ENCODE measurements at places on chromosomes 3 and 15.

- no peak for DNase-seq
Measured at GRCh38 chr3:157113832-157114505, 46.0 kb downstream of the CCNL1 start.

GRCh38 chr15:99345832-99346462 is 94.7 kb downstream of the LRRC28 start:
- no peak for DNase-seq

DNA sequence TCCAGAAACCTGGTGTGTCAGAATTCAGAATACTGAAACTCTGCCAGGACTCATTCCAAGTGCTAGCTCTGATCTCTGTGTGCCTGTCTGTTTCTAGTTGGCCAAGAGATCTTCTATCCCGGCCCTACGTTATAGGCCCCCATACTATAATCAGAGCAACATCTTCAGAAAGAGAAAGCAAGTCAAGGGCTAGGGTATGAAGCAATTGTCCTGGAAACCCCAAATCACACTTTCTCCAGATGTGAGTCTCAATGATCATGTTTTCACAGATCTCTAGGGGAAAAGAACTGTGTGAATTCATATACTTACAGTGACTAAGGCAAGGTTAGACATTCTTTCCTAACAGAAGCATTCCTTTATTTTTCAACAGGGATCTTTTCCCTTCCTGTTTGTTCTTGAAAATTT is 309.7 kb downstream of the SLC9A9 start:
- DNase-seq: no peak

- no peak for DNase-seq
Measured at GRCh38 chr3:71511446-71511845, 72.1 kb downstream of the FOXP1 start.

DNA sequence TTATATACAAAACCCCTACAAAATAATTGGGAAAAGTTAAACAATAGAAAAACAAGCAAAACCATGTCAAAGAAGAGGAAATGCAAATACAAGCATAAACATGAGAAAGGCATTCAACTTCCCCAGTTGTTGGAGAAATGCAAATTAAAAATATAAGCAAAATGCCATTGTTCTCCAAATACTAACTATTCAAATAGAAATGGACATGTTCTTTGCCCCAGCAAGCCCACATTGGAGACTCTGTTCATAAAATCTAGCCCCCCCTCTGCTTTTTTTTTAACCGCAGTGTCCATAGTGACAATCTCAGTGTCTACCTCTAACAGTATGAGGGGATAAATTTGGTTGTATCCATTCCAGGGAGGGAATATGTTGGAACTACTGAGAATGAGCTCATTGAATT is 59.7 kb upstream of the LCTL start:
- DNase-seq: no peak

- DNase-seq: no peak
Measured at GRCh38 chr15:73394782-73395181, 26.0 kb upstream of the HCN4 start.

- no peak for DNase-seq
Measured at GRCh38 chr15:73964736-73965093, 27.4 kb downstream of the STOML1 start.

DNA sequence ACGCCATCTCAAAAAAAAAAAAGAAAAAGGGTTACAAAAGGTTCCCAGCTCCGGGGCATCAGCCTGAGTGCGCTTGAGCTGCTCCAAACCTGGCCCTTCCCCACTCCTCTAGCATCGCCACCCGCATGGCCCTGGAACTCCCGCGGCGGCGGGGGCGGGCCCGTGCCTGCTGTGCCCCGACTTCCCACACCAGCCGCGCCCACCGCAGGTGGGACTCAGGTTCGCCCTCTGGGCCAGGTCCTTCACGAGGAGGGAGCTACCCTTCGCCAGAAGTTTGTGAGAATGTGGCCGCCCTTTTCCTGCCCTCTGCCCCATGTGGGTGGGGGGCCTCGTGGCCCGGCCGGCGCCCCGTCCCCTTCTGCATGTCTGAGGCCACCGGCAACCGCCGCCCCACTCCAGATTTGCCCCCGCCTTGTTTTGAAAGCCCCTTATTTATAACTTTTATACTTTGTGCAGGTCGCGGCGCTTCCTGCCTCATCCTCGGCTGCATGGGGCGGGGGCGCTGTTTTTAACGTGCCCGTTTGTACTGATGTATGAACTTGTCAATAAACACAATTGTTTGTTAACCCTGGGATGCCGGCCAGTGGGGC is 507 bp upstream of the JMJD7 start:
- no peak for DNase-seq

DNA sequence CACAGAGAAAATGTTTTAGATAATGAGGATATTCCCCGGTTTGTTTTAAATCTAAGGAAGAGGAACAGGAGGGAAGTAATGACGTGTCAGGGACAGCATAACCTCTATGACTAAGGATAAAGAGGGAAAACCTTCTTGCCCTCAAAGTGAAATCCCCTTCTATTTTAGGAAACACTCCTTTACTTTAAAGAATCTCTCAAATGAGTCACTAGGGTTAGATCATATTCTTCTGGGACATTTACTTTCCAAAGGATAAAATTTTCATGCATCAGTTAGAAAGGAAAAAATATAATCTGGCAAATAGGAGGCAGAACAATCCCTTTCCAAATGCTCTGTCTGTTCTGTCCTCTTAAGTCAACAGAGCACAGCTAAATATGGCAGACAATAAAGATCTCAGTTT is 43.2 kb upstream of the UBE2E2 start:
- DNase-seq: no peak

GRCh38 chr3:29137601-29138000 is 143.3 kb upstream of the RBMS3 start:
- DNase-seq: no peak

DNA sequence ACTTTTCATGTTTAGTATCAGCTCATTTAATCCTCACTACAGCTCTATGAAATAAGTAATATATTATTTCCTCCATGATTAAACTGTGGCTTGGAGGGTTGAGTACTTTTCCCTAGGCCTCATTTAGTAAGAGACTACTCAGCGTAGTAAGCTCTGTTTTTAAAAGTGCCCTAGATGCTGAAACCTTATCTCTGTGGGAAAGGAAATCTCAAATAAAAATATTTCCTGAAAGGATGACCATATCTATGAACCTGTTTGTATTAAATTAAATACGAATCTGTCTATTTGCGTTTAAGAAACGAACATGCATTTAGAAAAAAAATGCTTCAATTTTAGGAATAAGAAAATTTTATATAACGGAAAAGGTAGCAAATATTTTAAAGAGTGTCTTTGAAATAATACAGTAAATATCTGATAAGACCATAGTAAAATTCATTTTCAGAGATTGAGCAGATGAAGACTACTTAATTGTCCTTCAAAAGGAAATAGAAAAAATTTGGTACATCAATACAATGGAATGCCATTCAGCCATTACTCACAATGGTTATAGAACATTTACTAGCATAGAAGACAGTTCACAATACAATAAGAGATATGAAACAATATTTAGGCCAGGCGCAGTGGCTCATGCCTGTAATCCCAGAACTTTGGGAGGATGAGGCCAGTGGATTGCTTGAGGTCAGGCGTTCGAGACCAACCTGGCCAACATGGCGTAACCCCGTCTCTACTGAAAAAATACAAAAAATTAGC is 56.2 kb downstream of the ATG7 start:
- no peak for DNase-seq

- DNase-seq: no peak
Measured at GRCh38 chr3:155727836-155728235, 17.0 kb downstream of the PLCH1 start.

GRCh38 chr3:110314512-110315114 is 757.0 kb upstream of the NECTIN3 start:
- DNase-seq: no peak

- DNase-seq: no peak
Measured at GRCh38 chr3:24843955-24844354, 349.3 kb upstream of the THRB start.

GRCh38 chr3:149443545-149443912 is 31.0 kb upstream of the TM4SF4 start:
- DNase-seq: no peak

GRCh38 chr3:178263236-178263916 is 272.9 kb upstream of the KCNMB2 start:
- DNase-seq: no peak

- no peak for DNase-seq
Measured at GRCh38 chr3:13193320-13194284, 120.4 kb upstream of the IQSEC1 start.

GRCh38 chr3:193207290-193208273 is 33.4 kb upstream of the PLAAT1 start:
- DNase-seq: no peak

DNA sequence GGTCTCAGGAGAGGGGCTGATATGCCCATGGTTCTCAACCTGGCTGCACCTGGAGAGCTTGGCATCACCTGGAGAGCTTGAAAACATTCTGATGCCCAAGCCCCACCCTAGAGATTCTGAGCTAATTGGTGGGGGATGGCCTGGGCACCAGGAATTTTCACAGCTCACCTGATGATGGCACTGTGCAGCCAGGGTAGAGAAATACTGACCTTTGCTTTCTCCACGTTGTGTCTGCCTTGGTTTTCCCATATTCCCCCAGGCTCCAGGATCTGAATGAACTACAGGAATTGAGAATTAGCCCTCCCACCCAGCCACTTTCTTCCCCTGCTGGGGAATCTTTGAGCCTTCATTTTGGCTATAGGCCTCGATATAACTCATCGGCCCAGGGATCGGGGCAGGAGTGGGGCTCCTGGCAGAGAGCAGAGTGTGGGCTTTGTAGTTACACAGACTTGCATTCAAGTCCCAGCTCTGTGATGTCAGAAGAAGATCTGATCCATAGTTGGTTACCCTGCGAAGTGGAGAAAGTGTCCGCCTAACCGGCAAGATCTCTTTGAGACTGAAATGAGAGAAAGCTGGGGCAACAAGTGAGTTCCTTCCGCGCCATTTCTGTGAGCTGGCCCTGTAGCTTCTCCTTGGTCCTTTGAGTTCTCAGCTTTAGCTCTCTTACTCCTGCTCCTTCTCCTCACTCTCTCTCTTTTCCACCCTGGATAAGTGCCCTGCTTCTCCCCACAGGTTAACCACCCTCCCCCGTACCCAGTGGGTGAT is 33.1 kb upstream of the UBE2Q2 start:
- DNase-seq: no peak

DNA sequence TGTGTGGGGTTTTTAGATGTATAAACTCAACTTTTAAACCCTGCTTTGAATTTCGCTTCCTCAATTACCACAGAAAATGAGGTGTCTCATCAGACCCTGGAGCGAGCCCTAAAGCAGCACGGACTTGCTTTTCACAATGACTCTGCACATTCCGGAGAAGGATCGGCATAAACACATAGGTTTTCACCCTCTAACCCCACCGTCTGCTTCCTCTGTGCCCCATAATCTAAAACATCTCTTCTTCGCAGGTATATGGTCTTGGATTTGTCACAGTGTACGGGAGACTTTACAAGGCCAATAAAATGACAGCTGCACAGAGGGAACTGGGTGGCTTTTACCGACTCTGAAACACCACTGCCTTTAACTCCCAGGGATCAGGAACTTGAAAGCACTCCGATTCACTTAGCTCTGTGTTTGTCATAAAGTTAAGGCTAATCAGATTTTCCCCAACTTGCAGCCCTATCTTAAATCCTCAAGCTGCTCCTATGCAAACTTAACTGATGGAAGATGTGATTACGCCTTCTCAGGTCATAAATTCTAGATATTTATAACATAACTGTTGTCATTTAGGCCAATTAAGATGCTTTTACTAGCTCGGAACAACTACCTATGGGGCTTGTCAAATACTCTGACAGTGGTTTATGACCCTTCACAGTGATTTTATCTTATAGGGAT is 133.4 kb upstream of the WNT5A start:
- no peak for DNase-seq

DNA sequence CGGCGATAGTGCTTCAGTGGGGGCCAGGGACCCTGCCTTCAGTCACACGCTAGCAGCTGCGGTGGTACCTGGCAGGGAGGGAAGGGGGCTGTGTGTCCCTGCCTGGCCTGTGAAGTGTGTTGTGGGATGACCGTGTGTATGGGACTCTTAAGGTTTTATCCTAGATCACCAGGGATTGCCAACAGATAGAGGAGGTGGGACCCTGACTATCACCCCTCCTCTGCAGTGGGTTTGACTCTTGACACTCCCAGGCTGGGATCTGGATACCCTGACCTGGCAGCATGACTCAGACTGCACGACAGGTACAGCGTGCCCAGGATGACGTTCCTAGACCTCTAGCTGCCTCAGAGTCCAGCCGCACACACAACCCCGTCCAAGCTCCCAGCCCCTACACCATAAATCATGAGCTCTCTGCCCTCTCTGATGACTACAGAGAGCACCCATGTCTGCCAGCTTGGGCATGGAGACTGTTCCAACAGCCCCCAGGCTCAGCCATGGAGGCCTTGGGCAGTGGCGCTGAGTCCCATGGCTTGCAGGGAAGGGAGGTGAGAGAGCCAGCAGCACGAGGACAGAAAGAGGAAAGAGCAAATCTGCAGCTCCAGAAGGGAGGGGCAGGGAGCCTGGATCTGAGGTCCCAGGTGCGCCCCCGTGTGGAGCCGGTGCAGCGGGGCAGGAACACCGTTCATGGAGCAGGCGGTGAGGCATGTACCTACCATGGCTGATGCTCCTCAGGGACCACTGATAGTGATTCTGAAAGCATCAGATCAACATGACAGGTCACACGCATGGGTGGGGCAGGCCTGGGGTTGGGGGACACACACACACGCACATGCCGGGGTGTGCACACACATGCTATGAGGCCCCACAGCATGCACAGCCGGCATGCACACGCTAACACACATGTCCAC is 71.0 kb downstream of the ADAMTS7 start:
- no peak for DNase-seq

- no peak for DNase-seq
Measured at GRCh38 chr3:141039589-141039988, 11.6 kb upstream of the SPSB4 start.

- no peak for DNase-seq
Measured at GRCh38 chr3:52218454-52218853, 7.0 kb downstream of the TLR9 start.

DNA sequence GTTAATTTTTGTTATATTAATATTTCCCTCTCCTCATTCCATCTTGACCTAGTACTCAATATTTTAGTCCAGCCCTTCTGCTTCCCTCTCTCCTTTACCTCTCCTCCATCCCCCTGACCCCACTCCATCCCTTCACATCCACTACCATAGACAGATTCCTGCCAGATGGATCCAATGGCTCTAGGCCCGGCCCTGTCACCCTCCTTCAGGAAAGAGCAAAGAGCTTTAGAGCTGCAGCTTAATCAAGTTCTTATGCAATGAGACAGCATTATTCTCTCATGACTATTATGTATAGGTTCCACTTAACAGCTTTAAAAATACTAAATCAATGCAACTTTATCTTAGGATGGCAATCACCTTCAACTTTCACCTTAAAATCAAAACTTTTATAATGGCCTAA is 200.7 kb upstream of the TTC14 start:
- no peak for DNase-seq

DNA sequence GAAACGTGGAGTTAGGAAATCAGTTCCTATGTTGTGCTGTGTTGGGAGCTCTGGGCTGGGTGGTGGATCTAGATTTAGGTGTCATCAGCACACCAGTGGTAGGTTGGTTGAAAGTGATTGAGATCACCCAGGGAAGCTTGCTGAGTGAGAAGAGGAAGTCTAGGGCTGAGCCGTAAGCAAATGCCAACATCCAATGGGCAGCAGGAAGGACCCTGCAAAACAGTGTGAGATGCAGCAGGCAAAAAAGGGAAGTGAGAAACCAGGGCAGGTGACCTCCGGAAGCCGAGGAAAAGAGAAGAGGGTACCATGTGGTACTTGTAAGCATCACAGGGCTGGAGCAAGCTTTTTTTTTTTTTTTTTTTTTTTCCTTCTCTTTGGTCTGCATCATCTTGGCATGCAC is 15.9 kb upstream of the COPG1 start:
- no peak for DNase-seq
